NCI-H1930 (cell line): ENCODE measurements at places on chromosomes 2 and 18.

- no peak for DNase-seq
These were observed 96.3 kb downstream of the UBE2E3 start for GRCh38 chr2:181076658-181077057.

DNA sequence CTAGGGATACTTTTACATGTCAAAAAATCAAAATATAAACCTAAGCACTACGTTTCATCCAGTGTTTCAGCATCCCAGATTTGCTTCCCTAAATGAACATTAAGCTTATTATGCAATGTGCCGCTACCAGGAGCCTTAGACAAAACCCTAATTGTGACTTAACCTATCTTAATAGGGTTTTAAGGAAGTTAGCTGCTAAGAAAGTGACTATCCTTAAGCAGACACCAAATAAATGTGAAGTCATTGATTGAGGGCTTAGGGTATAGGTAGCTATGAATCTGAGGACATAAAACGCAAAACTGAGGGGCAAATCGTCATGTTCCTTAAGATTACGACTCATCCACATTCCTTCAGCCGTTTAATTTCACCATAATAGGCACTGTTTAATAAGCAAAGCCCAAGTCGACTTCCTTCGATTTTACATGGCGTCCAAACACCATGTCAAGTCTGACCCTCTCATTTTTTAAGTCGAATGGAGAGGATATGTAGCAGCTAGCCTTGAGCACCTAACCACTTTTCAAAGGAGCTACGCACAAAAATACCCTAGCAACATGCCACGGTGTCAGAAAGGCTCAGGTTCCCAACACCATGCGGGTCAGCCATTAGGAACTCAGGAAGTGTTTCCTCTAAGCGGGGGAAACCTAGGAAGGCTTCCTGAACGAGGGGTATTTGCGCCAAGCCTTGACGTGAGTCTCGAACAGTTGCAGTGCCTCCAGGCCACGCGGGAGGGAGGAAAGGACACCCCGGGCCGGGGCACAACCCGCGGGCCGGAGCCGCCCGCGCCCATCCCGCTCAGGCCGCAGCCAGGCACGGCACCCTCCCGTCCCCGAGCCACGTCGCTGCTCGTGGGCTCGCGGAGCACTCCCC lies 1.0 kb downstream of the HDLBP start:
- no peak for DNase-seq

- DNase-seq: no peak
These were observed 377.0 kb downstream of the DCC start for GRCh38 chr18:52716973-52717372.

DNA sequence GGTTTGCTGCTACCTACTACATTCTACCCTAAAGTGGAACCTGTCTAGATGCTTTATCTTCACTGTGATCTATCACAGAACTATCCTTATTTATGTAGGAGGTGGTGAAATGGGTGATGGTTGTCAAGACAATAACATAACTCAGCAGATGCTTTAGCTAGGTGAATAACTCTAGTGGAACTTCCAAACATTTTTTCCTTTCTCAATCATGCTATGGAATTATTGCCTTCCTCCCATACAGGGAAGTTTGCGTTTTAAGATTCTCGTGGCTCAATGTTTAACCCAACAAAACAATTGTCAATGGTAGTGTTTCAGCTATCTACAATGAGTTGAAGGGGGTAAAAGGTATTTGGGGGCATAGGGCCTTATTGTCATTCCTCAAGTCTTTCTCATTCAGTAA lies 82.6 kb upstream of the GLI2 start:
- no peak for DNase-seq
